ENCODE measurements at places on chromosomes 4 and X.

GRCh38 chrX:134632355-134632754 lies 25.9 kb downstream of the PLAC1 start:
- no peak for DNase-seq

DNA sequence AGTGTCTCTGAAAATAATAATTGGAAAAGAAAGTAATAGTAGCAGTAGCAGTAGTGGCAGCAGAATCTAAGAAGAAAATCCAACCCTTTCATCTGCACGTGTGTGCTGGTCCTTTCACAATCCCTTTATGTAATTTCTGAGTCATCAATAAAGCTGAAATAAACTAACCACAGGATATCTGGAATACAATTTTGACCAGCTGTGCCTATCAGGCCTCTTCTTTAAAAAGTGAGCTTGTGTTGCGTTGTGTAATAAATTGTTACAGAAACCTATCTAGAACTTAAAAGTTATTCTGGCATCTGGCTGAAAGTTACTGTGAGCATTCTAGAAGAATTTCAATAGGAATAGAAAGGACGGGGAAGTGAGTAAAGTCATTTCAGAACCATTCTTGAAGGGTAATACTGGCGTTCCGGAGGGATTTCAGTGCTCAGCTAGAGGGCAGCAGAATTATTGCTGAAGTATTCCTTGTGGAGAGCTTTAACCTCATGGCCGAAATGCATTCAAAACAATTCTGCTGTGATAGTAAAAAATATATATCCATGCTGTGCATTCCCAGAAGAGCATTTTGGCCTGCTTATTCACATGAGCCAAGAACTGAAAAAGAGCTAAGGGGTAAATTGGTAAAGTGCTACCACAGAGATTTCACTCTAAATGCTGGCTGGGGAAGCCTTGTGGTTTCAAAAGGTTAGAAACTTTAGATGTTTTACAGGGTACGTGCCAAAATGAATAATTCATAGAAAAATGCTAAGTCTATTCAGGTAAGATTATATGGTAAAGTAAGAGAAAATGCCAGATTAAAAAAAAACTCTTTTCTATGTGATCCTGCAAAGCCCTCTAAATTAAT lies 260.6 kb downstream of the NKX6-1 start:
- no peak for DNase-seq

GRCh38 chrX:63993936-63994335 lies 208.9 kb upstream of the ARHGEF9 start:
- DNase-seq, result no peak

DNA sequence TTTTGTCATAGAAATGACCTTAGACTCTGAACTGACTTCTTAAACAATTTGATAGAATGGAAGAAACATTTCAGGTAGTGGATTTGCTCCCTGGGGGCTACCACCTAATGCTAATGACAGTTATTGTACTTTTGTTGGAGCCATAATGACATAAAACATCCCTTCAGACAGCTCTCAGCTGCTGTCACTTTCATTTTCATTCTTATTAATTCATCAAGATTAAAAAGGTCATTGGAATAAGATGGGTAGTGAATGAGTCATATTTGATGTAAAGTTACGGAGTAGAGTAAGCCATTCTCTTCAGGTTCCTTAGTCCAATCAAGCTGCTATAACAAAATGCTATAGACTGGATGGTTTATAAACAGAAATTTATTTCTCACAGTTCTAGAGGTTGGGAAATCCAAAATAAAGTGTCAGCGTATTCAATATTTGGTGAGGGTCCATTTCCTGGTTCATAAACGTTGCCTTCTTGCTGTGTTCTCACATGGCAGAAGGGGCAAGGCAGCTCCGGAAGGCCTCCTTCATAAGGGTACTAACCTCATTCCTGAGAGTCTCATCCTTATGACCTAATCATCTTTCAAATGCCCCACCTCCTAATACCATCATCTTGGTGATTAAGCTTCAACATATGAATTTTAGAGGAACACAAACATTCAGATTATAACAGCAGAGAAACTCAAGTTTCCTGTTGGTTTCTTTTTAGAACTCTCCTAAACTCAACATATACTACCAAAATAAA lies 268.5 kb downstream of the ARAP2 start:
- no peak for DNase-seq

GRCh38 chrX:112840382-112841113 lies at the start of gene AMOT:
TSS of gene AMOT (minus strand) at chrX:112840831. CDS start at chrX:112823126, 17,705 bp downstream.
- peak; percentile 58 for DNase-seq

DNA sequence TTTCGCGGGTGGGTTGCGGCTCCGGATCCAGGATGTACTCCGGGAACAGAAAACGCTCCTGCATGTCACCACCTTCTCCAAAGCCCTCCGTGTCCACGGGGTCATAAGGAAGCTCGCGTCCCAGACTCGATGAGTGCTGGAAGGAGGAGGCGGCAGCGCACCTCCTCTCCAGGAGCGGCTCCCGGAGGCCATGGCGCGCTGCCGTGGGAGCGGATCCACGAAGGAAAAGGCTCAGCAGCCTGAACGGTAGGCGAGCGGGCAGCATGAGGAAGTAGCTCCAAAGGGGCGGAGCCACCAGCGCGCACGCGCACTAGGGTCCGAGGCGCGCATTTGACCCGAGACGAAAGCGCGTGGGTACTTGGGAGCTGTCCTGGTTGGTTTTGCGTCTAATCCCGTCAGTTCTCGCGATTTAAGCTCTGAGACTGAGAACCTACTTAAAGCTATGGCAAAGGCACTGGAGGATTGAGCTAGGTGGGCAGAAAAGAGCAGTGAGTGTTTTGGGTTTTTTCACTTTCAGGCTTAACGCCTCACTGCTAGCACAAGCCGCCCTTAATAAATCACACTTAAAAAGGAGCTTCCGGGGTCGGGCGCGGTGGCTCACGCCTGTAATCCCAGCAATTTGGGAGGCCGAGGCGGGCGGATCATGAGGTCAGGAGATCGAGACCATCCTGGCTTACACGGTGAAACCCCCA lies at the start of gene NOA1:
TSS of gene NOA1 (minus strand) at position 286 of the 692 bp plus-strand sequence. CDS start at position 265, 21 bp downstream.
- DNase-seq, result peak; percentile 99

DNA sequence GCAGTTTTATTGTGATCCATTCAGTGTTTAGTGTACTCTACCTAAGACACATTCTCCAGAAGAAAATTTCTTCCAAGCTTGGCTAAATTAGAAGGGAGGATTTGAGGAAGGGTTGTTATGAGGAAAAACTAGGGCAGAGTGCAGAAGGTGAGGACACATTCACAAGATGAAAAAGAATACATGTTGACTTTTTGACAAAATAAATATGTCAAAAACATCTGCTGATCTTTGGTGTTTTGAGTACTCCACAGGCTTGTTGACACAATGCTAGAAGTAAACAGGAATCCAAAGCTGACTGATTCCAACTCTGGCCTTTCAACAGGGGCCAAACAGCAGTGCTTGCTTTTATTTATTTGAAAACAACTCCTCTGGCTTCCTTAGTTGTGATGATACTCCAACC lies 125.8 kb upstream of the SLC7A11 start:
- no peak for DNase-seq

DNA sequence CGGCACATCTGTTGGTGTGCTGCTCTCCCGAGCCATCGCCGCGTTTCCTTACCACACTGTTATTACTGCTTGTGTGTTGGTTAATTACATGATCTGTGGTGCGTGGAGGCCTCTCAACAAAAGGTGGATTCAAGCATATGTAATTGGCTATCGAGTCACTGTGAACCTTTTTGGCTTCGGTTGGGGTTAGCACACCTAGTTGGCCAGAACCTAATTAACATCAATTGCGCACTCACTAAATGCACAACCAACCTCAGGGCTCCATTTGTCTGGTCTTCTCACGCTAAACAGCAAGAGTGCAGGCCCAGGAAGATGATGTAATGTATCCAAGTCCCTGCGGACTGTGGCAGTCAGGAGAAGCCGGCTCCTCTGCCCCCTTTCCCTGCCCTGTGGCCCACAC lies 17.4 kb downstream of the ENPP6 start:
- no peak for DNase-seq

DNA sequence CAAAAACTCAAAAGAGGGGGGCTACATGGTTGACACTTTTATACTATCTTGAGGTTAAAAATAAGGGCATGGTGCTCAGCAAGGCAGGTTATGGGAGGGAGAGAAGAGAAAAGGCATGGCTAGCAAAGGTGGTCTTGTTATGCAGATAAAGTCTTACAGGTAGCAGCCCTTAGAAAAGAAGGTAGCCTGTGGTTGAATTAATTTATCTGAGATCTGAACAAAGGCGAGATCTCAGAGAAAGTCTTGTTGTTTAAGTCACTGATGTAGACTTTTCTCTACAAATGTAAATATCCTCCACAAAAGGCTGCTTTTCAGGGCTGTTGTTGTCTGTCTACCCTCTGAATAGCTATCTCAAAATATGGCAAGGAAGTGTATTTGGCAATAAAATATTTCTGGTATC lies 1250.4 kb downstream of the PCDH18 start:
- no peak for DNase-seq

DNA sequence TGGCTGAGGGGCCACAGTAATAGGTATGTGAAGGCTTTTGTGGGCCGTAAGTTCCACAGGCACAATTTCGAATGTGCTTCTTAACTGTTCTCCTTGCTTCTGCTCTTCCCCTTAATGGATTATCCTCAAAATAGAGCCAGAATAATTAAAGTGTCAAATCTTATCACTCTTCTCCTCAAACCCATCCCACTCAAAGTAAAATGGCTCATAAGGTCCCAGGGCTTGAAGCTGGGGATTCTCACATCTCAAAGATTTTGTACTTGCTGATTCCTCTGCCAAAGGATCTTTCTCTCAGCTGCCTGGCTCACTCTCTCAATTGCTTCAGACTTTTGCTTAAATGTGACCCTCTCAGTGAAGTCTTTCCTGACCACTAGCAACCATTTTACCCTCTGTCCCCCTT lies 16.6 kb downstream of the ADAMTS3 start:
- DNase-seq, result no peak

GRCh38 chrX:71128915-71129765 lies 10.7 kb downstream of the MED12 start:
- DNase-seq, result peak; percentile 87

GRCh38 chr4:53653484-53654053 lies 62.3 kb upstream of the LNX1 start:
- no peak for DNase-seq

- DNase-seq, result no peak
Measured at GRCh38 chrX:65783746-65784145, 116.3 kb downstream of the MSN start.

- no peak for DNase-seq
Measured at GRCh38 chr4:123651066-123651465, 254.5 kb downstream of the SPRY1 start.

DNA sequence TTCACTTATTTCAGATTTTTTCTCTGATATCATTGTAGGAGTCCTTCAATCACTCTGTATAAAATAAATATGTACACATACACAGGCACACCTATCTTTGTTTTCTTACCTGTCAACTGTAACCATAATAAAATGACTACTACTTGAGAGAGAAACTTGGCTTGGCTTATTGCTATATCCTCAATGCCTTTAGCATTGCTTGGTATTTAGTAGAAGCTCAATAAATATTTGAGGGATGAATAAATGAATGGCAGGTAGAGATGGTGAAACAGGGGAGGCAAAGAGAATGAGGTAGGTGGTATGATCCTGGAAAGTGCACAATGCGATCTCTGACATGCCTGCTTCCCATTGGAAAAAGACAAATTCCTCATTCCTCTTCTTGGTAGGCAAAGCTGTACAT lies 21.8 kb upstream of the CXCL6 start:
- DNase-seq, result no peak

- DNase-seq, result no peak
Measured at GRCh38 chrX:53990171-53990570, 54.1 kb downstream of the PHF8 start.

GRCh38 chr4:1297456-1298325 lies 8.0 kb downstream of the MAEA start:
- DNase-seq, result no peak
